ENCODE measurements at places on chromosomes 11 and 22. TPM values are rescaled to one million over a fixed set of nuclear protein-coding genes. Genes with fewer than 3 reads are reported as not detected.

GAB4 gene
- not detected for total RNA-seq

UBE4A gene
- 40.2 TPM for total RNA-seq

SCO2 gene
- total RNA-seq, result 2.7 TPM

MOV10L1 gene
- 0.34 TPM for total RNA-seq

OR4C16 gene
- total RNA-seq, result not detected

LBHD1 gene
- total RNA-seq, result 12.0 TPM

HPX gene
- not detected for total RNA-seq

HOATZ gene
- not detected for total RNA-seq

PNPLA2 gene
- total RNA-seq, result 29.7 TPM

SHANK3 gene
- 0.16 TPM for total RNA-seq
